Stimulated activated CD8-positive, alpha-beta memory T cell treated with anti-CD3 and anti-CD28 coated beads, Interleukin-15, amount 100 ng/mL, for 24 hours (primary cell): ENCODE measurements at places on chromosomes 13 and 19.
A peak's percentile ranks its signal among the peaks of the same experiment; 100 is the strongest.

GRCh38 chr13:50340551-50341287, 325.5 kb downstream of the KCNRG start:
- no peak for DNase-seq

- DNase-seq, result no peak
Observed at GRCh38 chr19:49923055-49924003, 5.7 kb upstream of the ATF5 start.

- DNase-seq, result no peak
Observed at GRCh38 chr13:21010621-21011020, 50.8 kb downstream of the LATS2 start.

DNA sequence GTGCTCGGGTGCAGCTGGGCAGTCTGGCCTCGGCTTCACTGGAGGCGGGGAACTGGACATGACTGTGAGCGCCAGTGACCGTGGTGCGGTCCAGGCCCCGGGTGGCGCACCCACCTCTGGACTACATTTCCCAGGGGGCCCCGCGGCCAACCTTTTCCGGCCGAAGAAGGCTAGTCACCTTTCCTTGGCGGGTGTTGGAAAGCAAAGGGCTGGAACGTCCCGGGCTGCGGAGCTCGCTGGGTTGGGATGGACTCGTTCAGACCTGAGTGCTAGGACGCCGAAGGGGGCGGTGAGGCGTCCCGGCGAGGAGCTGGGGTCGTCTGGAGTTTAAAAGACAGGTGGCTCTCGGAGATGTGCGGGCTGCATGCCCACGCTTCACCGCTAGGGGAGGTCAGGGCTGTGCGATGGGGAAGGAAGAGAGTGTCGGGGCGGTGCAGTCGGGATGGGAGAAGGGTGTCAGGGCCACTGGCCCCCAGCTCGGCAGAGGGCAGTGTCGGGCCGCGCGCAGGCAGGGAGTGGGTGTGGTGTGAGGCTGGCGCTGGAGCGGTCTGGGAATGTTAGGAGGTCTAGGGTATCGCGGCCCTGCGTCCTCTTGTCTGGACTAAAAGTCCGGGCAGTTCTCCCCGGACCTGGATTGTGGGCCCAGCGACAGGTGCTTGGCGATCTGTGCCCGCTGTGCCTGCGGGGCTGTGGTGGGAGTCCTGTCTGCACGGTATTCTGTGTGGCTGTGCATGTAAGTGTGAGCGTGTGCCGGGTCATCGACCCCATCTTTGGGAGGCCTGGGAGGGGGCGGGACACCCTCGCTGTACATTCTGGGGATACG, 57.1 kb downstream of the ZNF568 start:
- peak; percentile 37 for DNase-seq

- no peak for DNase-seq
Observed at GRCh38 chr13:26601669-26602068, 44.2 kb downstream of the WASF3 start.

- no peak for DNase-seq
Observed at GRCh38 chr13:21100994-21101757, 39.8 kb upstream of the LATS2 start.

GRCh38 chr13:114050536-114051450, 76.9 kb upstream of the C13orf46 start:
- no peak for DNase-seq

DNA sequence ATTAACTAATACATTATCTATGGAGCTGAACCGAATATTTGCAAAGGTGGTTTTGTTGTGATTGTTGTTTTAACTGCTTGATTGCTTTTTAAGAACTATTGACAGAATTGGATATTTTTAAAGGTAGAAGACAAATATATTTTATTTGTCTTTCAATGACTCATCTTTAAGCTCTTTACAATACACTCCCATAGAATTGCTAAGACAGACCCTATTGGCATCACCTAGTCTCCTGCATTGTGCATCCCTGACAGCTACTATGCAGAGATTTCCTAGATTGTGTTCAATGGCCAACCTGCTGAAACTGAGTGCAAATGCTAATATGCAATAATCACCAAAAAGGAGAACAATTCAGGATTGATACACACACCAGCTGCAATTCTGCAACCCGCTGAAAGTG, 19.7 kb upstream of the SCEL start:
- DNase-seq, result no peak

- no peak for DNase-seq
Observed at GRCh38 chr13:81458170-81458569, 1117.2 kb upstream of the SPRY2 start.

DNA sequence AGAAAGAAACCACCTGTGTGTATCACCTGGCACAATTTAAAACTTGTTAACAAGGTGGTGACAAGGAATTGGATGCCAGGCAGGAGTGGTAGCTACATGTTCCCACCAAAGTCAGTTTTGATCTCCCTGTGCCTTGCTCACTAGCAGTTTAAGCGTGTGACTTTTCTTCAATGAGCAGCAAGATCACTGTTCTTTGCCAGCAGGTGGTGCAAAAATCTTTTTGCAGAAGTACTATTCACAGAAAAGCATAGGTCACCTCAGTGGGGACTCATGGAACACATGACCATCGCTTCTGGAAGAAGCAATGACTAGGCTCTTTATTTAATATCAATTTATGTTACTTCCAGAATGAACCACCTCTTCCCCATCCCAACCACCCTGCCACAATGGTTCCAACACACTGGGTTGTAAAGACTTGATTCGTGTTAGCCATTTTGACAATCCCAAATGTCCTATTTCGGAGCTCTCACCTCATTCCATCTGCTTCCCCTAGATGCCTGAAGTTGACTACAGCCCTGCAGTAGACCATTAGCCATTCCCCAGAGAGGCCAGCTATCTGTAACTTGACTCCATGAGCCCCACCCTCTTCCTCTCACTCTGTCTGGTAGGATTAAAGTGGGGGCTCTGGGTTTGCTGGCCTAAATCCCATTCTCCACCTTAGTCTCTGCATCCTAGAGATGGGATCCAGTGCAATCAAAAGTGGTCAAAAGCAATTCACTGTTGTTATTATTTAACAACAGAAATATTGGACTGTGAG, 59.1 kb upstream of the TNFRSF19 start:
- DNase-seq, result no peak

DNA sequence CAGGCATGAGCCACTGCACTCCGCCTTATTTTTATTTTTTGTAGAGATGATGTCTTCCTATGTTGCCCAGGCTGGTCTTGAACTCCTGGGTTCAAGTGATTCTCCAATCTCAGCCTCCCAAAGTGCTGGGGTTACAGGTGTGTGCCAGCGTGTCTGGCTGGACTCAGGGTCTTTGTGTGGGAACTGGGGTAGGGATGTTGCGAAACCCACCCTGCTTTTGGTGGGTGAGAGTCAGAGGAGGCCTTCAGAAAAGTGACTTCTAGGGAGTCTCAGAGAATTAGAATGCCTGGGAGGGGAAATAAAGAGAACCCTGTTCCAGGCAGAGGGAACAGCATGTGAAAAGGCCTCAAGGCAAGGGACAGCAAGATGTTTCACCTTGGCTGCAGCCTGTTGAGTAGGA, 13.2 kb downstream of the TLE5 start:
- no peak for DNase-seq

- DNase-seq, result no peak
Observed at GRCh38 chr13:67650471-67650870, 420.3 kb upstream of the PCDH9 start.

- no peak for DNase-seq
Observed at GRCh38 chr13:81133066-81133465, 792.1 kb upstream of the SPRY2 start.

DNA sequence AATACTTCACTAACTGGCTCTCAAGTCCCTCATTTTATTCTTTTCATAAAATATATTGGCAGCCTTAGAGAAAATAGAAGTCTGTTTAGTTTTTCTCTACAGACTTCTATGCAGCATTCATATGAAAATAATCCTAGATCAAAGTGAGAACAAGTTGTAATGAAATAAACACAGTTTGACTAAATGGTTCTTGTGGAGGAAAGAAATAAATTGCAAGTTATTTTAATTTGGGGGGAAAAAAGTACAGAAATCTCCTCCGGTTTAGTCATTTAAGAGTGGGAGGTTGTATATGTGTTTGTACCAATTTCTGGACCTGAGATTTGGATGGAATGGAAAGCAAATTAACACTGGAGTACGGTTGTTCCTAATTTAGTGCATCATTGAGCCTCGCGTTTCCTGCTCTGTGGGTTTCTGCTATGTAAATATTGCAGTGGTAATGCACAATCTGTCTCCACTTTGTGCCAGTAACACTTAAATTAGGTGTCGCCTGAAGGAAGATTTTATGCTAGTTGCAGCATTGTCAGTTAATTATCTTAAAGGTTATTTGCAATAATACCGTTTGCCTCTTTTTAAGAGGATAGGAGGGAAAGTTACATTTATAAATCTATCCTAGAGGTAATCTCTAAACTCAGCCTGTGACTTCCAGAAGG, 100.2 kb downstream of the ZIC5 start:
- no peak for DNase-seq

- DNase-seq, result no peak
Observed at GRCh38 chr19:30229525-30230174, 142.5 kb upstream of the ZNF536 start.

DNA sequence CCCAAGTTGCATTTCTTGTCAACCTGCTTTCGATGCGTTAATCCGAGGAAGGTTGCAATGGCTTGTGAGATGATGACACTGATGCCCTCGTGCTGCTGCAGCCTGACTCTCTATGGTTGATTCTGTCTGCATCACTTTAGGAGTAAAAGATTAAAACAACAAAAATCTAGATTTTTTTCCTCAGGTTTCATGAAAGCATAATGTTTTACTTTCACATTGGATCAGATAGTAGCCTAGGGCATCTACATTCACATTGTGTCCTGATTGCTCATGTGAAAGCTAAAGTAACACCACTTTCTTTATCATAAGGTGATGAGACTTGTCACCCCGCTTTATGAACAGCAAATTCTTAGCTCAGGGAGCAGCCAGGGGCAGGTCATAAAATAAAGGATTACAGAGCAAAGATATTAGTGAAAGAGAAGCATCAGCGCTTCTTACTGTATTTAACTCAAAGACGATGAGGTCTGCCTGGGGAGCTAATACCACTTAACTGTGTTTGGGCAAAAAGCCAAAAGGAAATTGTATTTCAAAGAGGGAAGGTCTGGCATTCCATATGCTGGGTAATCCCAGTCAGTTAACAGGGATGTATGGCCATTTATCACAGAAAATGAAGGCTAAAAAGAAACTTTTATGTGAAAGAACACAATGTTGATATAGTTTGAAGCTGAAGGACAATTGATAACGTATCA, 270.5 kb downstream of the GPC6 start:
- no peak for DNase-seq

GRCh38 chr13:30418717-30419459, 3.4 kb upstream of the UBE2L5 start:
- no peak for DNase-seq

DNA sequence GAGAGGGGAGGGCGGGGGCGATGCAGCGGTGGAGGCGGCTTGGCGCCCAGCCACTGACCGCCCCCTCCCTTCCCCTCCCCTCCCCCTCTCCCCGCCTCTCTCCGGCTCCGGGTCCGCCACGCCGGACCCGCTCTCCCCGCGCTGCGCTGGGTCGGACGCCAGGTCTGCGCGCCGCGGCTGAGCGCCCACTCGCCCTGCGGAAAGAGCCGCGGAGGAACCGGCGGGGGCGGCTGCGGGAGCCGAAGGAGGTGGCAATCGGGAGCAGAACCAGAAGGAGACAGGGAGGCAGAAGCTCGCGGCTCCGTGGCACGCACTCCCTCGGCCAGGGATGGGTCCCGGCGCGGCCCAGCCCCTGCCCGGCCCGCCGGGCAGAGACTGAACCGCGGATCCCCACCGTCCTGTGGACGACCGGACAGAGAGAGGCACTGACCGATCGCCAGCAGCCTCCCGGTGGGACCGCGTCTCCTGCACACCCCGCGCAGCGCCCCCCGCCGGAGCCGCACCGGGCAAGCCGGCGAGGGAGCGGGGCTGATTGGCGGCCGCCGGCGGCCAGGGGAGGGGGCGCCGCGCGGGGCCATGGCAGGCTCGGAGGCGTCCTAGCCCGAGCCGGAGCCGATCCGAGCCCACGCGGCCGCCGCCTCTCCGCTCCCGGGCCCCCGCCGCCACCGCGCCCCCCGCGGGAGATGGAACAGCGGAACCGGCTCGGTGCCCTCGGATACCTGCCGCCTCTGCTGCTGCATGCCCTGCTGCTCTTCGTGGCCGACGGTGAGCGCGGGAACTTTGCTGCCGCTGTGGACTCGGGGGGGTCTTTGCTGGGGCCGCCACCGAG, at the start of gene VSTM2B:
TSS of gene VSTM2B (plus strand) at position 94 of the 829 bp plus-strand sequence. CDS start at position 684, 590 bp downstream.
- no peak for DNase-seq

DNA sequence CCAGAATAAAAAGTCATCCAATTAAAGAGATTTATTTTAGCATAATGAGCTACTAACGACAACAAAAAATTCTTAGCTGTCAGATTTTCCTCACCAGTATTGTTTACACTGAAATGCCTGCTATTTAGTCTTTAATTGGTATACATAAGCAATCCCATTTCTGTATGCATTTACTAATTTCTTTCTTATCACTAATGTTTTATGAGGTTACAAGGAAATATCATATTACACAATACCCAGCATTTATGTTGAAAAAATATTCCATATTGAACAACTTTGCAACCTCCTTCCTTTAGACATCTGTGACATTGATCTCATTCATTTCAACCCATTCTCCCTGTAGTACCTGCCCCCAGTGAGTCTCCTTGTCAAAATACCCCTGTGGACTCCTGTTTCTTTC, 135.4 kb downstream of the SLITRK6 start:
- no peak for DNase-seq

GRCh38 chr19:30498707-30499106, 126.5 kb downstream of the ZNF536 start:
- DNase-seq, result no peak

DNA sequence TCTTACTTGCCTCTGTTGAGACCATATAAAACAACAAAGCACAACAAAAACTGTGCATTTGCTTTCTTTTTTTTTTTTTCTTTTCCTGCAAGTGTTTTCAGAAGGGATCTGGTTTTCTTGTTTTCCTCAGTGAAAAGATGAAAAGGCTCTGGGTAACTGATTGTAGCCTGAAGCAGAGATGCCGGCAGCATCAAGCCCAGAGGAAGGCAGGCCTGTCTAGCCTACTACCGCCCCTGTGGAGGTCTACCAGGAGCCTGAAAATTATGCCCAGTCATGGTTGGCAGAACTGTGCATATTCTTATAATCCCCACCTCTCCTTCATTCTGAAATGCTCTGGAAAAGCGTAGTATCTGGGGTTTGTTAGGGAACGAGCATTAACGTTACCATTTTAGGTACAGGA, 32.6 kb upstream of the MEDAG start:
- DNase-seq, result no peak

- DNase-seq, result no peak
Observed at GRCh38 chr19:47778954-47779351, 450 bp downstream of the SELENOW start.

GRCh38 chr13:32823597-32823996, 192.6 kb upstream of the KL start:
- no peak for DNase-seq
